ENCODE measurements at places on chromosomes 16 and 17.

DNA sequence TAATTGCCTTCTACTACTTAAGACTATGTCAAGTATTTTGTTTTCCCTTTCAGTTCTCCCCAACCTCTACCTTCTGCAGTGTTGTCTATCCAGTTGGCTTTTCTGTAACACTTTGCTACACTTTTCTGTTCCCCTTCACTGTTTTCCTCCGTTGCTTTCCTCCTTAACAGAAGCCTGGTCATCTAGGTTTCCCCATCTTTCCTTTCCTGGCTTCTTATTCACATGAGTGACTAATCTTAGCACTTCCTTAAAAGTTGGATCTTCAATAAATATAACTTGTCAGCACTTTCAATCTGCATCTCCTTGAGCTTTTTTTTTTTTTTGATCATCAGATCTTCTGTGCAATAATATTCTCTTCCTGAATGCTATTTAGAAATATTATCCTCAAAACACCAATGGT is 2.8 kb upstream of the SLFN11 start:
- DNase-seq = no peak

DNA sequence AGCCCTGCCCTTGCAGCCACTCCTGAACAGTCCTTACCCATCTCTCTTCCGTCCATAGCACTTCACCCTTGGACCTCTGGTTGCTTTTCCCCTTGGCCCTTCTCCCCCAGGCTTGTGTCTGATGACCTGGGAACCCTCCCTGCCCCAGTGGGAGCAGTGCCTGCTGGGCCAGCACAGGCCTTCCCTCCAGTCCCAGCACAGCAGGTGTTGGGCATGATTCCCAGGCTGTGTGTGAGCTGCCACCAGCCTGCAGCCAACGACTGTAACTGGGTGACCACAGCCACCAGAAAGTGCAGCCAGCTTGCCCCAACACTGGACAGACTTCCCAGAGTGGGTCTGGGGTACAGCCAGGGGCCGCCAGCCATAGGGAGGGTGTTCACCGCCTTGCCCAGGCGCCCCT is 30.0 kb downstream of the CRAMP1 start:
- no peak for DNase-seq

DNA sequence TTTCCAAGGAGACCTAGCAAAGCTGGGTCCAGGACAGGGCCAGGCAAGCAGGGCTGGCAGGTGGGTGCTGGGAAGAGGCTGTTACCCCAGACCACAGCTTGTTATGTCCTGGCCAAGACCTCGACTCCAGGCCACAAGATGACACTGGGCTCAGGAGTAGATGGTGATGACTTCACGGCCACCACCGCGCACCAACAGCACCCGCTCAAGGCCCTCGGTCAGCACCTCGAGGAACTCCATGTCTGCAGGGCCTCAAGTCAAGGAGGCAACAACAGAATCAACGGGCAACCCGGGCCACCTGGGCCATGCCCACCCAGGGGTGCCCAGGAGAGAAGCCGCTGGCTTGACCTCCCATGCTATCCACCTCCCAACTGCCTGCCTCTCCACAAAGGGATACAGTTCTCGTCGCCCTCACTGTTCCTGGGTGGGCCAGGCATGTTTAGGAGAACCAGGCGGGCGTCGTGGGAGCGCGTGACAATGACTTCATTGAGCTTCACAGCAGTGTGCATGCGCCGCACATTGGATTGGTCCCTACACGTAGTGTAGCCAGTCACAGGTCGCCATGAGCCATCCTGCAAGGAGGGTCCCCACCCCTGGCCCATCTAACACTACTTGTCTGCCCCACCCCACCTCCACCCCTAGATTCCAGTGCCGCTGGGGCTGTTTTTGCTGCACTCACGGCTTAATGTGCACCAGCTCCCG is 921 bp upstream of the LCAT start:
- no peak for DNase-seq

DNA sequence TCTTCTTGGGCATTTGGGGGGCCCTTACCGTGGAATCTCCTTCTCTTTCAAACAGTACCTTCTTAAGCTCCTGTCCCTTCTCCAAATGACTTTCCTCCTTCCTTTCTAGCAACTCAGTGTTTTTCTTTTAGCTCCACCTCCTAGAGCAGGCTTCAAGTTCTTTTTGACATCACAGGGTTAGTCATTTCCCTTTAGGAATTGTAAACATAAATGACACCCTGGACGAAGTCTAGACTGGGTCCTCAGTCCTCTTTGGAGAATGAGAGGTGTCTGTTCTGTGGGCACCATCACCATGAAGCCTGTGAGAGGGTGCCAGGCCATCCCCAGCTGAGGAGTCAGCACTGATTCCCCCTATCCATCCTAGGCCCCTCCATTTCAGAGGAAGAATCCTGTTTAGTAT is 94.7 kb downstream of the SALL1 start:
- DNase-seq = no peak

DNA sequence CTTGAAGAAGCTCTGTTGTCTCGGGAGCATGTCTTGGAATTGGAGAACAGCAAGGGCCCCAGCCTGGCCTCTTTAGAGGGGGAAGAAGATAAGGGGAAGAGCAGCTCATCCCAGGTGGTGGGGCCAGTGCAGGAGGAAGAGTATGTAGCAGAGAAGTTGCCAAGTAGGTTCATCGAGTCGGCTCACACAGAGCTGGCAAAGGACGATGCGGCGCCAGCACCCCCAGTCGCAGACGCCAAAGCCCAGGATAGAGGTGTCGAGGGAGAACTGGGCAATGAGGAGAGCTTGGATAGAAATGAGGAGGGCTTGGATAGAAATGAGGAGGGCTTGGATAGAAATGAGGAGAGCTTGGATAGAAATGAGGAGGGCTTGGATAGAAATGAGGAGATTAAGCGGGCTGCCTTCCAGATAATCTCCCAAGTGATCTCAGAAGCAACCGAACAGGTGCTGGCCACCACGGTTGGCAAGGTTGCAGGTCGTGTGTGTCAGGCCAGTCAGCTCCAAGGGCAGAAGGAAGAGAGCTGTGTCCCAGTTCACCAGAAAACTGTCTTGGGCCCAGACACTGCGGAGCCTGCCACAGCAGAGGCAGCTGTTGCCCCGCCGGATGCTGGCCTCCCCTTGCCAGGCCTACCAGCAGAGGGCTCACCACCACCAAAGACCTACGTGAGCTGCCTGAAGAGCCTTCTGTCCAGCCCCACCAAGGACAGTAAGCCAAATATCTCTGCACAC is 21.2 kb downstream of the AKAP1 start:
- DNase-seq = peak; percentile 74

DNA sequence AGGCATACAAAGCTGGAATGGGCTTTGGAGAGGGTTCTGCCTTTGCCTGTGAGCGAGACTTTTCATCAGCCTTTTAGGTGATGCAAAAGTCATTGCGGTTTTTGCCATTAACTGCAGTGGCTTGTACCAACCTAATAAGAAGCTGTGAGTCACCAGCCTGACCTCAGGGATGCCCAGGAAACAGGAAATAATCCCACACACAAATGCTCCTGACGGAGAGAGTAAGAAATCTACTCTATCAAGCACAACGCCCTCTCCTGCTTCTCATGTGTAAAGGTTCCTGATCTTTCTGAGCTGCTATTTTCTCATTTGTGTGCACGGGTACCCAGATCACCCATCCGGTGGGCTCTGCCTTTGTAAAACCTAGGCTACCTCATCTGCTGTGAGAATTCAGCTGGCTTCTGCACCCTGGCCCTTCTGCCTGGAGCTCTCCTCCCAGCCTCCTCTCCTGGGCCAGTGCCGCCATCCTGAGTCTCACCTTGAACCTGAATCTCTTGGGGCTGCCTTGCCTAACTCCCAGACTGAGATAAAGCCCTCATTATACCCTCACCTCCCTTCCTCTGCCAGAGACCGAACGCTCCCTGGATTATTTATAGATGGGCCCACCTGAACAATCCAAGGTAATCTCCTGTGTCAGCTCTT is 299.7 kb downstream of the C16orf95 start:
- peak; percentile 22 for DNase-seq

- DNase-seq = no peak
Measured at GRCh38 chr17:9648521-9649110, 3.3 kb downstream of the USP43 start.

DNA sequence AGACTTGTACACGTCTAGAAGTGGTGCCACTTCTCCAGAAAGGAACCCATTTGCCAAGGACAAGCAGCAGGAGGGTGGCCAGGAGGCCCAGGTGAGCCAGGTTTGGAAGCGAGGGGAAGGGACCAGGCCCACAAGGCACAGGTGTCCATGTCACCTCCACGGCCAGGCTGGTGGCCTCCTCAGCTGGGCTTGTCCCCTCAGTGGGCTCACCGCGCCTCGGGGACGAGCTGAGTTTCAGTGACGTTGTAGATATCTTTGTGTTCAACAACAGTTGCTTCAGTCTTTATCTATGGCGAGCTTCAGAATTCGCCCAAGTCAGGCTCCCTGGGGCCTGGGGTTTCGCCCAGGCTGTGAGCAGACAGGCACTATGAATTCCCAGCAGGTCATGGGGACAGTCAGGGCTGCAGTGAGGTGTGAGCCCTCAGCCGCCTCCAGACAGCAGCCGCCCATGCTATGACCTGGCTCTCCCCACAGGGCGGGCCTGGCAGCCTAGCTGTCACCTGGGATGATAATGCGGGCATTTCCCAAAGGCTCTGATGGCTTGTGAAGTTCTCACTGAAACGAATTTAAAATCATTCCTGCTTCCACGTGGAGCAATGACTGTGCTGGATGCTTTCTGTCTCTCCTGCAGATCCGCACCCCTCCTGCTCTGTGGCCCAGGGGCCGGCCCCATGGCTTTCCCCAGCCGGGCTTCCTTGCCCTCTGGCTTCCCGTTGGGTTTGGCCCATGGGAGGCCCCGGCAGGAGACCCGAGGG is 89.5 kb downstream of the MRC2 start:
- DNase-seq = no peak

DNA sequence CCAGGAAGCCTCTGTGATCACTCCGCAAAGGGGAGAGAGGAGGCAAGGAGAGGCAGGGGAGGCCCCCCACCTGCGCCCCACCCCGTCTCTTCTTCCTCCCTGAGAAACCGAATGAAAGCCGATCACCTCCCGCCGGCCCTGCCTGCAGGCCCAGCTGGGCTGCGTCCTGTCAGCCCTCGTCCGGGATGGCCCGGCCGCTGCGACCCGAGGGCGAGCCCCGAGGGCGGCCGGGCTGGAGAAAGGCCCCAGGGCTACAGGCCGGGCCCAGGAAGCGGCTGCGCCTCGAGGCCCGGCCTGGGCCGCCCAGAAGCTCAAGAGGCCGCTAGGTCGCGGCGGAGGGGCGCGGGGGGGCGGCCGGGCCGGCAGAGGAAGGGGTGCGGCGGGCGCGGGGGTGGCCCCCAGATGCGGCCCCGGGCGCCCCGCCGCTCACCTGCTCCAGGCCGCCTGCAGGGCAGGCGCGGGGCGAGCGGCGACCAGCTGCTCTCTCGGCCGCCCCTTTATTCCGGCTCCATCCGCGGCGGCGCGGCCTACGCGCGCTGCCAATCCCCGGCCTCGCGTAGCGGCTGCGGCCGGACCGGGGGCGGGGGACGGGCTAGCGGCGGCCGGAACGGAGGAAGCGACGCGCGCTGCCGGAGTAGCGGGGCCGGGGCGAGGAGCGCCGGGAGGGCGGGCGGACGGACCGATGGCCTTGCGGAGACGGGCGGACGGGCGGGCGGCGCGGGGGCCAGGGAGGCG is at the start of gene ZNF319:
TSS of gene ZNF319 (minus strand) at position 702 of the 735 bp plus-strand sequence. CDS start 2,407 bp downstream, outside the sequence.
- no peak for DNase-seq

GRCh38 chr17:9924735-9925191 is 19.7 kb upstream of the RCVRN start:
- peak; percentile 68 for DNase-seq

DNA sequence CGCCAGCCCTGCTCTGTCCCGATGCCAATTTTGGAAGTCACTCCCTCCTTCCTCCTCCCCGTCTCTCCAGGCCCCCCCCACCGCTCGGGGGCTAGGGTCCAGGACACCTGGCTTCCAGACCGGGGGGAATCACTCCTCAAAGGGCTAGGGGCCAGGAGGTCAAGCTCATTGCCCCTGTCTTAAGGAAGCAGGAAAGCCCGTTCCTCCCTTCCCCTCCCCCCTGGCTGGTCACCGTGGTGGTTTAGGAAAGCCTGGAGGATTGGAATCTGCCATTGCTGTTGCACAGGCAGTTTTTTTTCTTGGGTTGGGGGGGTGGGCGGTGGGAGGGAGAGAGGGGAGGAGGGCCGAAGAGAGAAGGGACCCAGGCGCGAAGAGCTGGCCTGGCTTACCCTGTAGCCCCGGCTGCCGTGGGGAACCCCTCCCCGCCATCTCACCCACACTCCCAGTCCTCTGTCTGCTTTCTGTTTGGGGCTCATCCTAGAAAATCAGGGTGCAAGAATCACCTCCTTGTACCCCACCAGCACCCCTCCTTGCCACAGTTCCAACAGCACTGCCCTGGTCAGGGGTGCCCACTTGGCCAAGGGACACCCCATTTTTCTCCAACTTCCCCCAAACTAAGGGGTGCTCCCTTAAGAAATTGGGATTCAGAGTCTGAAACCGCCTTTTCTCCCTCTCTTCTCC is 2.9 kb upstream of the BCL6B start:
- peak; percentile 74 for DNase-seq

GRCh38 chr17:39549747-39550573 is 57.8 kb downstream of the NEUROD2 start:
- DNase-seq = no peak

DNA sequence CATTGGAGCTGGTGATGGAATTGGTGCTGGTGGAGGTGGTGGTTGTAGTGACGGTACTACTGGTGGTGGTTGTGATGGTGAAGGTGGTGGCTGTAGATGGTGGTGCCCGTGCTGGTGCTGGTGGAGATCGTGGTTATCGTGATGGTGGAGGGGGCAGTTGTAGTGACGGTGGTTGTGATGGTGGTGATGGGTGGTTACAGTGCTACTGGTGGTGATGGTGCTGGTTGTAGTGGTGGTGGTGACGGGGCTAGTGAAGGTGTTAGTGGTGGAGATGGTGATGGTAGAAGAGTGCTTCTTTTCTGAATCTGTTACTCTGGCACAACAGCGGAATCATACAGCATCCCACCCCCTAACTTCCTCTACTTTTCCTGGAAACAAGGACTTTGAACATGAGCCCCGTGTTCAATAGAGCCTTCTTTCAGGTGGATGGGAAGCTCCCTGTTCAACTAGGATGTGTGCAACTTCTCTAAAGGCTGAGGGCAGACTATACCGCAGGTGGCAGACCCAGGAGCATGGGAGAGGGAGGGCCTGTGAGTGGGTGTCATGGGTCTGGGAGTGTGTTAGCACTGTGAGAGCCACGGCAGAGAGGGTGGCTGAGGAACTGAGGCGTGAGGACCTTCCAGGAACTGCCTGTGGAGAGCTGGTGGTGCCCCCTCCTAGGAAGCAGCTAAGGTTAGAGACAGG is 8.2 kb downstream of the TBX21 start:
- DNase-seq = no peak

- peak; percentile 55 for DNase-seq
Measured at GRCh38 chr17:80252871-80253270, 7.8 kb upstream of the RNF213 start.

Data from HEK293T (cell line).